ENCODE measurements at places on chromosomes 5 and 9. TPM values are rescaled to one million over a fixed set of nuclear protein-coding genes. Genes with fewer than 3 reads are reported as not detected.

The PCDHB14 gene
- not detected for total RNA-seq

DNA sequence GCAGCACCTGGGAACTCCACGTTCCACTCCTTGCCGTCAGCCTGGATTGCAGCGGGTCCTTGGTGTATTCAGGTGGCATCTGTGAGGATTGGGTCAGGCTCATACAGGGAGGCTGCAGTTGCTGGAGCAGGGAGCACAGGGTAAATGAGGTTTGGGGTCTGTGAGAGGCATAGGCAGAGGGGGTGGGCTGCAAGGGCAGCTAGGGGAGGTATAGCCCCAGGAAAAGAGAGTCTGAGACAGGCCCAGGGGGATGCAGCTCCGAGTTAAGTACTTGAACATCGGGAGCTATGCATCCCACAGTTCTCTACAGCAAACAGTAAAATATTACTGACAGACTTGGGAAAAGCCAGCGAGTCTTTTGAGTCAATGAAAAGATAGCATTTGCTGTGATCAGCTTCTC, 101.6 kb downstream of the TRIO start:
- DNase-seq, result no peak

- DNase-seq, result no peak
Measured at GRCh38 chr9:2704504-2704903, 12.8 kb upstream of the KCNV2 start.

GRCh38 chr5:181044662-181045305, 4.7 kb downstream of the BTNL9 start:
- no peak for DNase-seq

Measured in activated naive CD8-positive, alpha-beta T cell treated with anti-CD3 and anti-CD28 coated beads for 36 hours (primary cell).